NCI-H2029 treated with DMSO at 0.1 percent for 48 hours (cell line): ENCODE measurements at places on chromosomes 16 and 17.

- no peak for DNase-seq
These were observed 996 bp downstream of the SLC25A10 start for GRCh38 chr17:81713004-81713555.

GRCh38 chr17:78879635-78880186 is 23.3 kb downstream of the CEP295NL start:
- DNase-seq, result no peak

- no peak for DNase-seq
These were observed 9.2 kb downstream of the C17orf67 start for GRCh38 chr17:56824503-56824902.

GRCh38 chr17:57438066-57438731 is 181.9 kb downstream of the MSI2 start:
- no peak for DNase-seq
